Activated CD4-positive, alpha-beta memory T cell treated with anti-CD3 and anti-CD28 coated beads, Interleukin-2, amount 10 ng/mL, durations not matched to agents 7 days and 5 days (primary cell): ENCODE measurements at places on chromosomes 2 and 18. TPM values are rescaled to one million over a fixed set of nuclear protein-coding genes. Genes with fewer than 3 reads are reported as not detected.

The PFN4 gene
- not detected for total RNA-seq

DNA sequence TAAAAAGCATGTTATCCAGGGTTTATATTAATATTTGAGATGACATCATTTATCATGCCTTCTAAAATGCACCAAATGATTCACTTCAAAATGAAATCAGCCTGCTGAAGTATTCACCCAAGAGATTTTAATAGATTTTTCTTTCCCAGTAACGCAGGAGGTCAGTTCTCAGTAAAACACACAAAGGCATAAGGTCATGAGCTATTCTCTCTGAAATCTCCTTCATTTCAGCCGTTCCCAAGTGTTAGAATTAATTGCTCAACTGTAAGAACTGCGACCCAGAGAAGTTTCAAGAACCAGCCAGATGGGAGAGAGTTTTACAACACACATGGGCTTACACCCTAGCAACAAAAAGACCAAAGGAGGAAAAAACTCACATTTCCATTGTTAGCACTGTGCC, 84.2 kb upstream of the PHLPP1 start:
- peaks cover 11% of the 10 kb centered on the region for H3K27me3 ChIP-seq
- H3K4me1 ChIP-seq = peaks cover 8% of the 10 kb centered on the region
- H3K27ac ChIP-seq = no peak overlapping the region
- H3K4me3 ChIP-seq = no peak overlapping the region
- H3K36me3 ChIP-seq = no peaks in the 10 kb centered on the region

DNA sequence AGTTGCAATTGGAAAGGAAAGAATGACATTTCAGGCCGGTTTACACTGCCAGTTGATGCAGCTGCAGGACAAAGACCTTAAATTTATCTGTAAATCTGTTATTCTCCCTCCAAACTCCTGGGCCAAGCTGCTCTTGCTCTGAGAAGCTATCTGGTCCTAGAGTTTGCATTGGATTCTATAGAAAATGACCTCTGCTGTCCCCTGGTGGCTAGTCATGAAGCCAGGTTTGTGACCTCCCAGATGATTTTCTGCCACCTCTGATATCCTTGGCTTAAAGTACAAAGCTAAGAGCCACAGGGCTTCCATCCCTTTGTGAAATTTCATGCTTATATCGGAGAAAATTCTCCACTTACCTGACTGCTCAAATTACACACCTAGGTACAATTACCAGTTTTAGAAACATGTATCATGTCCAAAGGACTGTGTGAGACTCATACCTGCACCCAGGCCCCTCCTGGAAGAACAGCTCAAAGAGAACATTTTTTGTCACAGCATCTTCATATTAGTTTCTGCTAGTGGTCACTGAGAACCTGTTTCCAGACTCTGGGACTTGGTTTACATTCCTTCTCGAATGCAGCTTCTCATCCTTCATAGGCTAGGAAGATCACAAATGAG, 28.9 kb upstream of the IER3IP1 start:
- H3K27ac ChIP-seq = no peak overlapping the region
- no peak overlapping the region for H3K4me3 ChIP-seq
- H3K4me1 ChIP-seq = no peaks in the 10 kb centered on the region
- H3K36me3 ChIP-seq = no peaks in the 10 kb centered on the region

The AQP12A gene
- not detected for total RNA-seq

GRCh38 chr2:118549503-118549902, 297.9 kb downstream of the EN1 start:
- H3K4me1 ChIP-seq = no peaks in the 10 kb centered on the region
- no peak overlapping the region for H3K27ac ChIP-seq
- no peaks in the 10 kb centered on the region for H3K36me3 ChIP-seq
- DNase-seq = no peak
- no peaks in the 10 kb centered on the region for H3K27me3 ChIP-seq
